ENCODE measurements at places on chromosomes 5 and 9. TPM values are rescaled to one million over a fixed set of nuclear protein-coding genes. Genes with fewer than 3 reads are reported as not detected.

GRCh38 chr5:67194166-67194565 lies 2.4 kb downstream of the CD180 start:
- DNase-seq = no peak
- H3K27ac ChIP-seq = no peak overlapping the region
- no peaks in the 10 kb centered on the region for H3K27me3 ChIP-seq
- H3K36me3 ChIP-seq = no peaks in the 10 kb centered on the region

- no peaks in the 10 kb centered on the region for H3K36me3 ChIP-seq
- H3K27me3 ChIP-seq = no peaks in the 10 kb centered on the region
- peaks cover 16% of the 10 kb centered on the region for H3K4me1 ChIP-seq
- no peak for DNase-seq
- H3K4me3 ChIP-seq = no peak overlapping the region
- no peak overlapping the region for H3K27ac ChIP-seq
These were observed 97.3 kb downstream of the SIL1 start for GRCh38 chr5:139100825-139101224.

GRCh38 chr9:135898634-135899407 lies 8.5 kb downstream of the CAMSAP1 start:
- peaks cover 27% of the 10 kb centered on the region for H3K4me1 ChIP-seq
- DNase-seq = no peak
- H3K4me3 ChIP-seq = no peak overlapping the region
- H3K27me3 ChIP-seq = no peaks in the 10 kb centered on the region
- no peaks in the 10 kb centered on the region for H3K36me3 ChIP-seq
- no peak overlapping the region for H3K27ac ChIP-seq

QRFP gene
- not detected for total RNA-seq

IL33 gene
- not detected for total RNA-seq
